ENCODE measurements at places on chromosomes 12 and 14.

- DNase-seq = no peak
These were observed 18.2 kb downstream of the VASH1 start for GRCh38 chr14:76779221-76780057.

- no peak for DNase-seq
These were observed 26.3 kb downstream of the SETD1B start for GRCh38 chr12:121830134-121830533.

DNA sequence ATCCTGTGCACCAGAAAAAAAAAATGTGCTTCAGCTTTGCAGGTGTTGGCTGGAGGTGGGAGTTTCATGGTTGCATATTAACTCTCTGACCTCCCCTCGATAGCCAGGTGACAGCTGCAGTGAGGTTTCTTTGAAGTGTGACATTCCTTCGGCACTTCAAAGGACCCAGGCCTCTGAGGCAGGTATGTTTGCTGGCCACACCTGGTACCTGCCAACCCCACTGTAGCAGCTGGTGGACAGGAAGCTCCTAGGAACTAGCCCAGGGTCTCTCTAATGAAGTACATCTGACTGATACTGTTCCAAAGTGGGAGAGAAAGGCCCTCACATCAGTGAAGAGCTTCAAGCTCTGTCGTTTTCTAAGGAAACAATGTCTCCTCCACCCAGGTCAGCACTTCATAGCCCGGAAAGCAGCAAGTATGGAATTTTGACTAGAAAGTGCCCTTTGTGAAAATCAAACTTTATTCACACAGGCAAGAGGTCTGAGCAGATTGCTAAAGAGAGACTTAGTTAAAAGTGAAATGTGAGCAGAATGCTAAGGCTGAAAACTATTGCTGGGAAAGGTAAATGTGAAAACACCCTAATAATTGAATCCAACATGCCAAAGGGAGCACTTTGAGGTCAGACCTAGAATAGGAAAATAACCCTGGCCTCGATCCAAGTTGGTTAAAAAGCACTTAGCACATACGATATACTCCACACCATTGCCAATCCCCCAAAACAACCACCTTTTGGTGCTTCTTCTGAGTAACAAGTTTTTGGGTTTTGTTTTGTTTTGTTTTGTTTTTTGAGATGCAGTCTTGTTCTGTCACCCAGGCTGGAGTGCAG is 71.3 kb downstream of the PHLDA1 start:
- DNase-seq = no peak

DNA sequence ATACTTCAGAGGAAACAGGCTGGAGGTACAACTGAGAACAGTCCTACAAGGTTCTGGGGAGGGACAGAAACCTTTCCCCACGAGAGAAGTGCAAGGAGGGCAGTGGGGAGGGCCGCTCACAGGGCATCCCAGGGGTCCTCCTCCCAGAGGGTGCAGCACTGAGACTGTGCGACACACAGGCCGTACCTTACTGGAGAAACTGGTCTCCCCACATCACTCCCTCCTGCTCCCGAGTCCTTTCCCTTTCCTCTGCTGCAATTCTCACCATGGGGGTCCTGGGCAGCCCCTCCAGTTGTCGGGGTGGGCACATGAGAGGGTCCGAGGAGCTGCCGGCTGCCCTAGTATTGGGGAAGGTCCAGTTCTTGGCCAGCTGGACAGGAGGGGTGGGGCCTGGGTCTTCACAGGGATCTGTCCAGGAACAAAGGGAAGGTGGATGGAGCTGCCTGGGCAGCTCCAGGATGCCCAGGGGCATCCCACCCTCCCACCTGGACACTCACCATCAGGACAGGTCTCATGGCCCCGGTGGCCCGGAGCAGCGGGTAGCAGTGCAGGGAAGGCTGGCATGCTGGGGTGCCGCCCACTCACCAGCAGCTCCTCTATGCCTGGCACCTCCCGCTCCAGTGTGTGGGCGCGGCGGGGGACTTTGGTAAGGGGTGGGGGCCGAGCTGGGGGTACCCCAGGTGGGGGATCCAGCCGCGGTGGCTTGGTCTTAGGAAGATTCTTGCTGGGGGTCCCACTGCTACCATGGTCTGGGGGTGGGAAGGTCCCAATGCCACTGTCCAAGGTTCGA is 35.8 kb downstream of the NCKAP5L start:
- no peak for DNase-seq

DNA sequence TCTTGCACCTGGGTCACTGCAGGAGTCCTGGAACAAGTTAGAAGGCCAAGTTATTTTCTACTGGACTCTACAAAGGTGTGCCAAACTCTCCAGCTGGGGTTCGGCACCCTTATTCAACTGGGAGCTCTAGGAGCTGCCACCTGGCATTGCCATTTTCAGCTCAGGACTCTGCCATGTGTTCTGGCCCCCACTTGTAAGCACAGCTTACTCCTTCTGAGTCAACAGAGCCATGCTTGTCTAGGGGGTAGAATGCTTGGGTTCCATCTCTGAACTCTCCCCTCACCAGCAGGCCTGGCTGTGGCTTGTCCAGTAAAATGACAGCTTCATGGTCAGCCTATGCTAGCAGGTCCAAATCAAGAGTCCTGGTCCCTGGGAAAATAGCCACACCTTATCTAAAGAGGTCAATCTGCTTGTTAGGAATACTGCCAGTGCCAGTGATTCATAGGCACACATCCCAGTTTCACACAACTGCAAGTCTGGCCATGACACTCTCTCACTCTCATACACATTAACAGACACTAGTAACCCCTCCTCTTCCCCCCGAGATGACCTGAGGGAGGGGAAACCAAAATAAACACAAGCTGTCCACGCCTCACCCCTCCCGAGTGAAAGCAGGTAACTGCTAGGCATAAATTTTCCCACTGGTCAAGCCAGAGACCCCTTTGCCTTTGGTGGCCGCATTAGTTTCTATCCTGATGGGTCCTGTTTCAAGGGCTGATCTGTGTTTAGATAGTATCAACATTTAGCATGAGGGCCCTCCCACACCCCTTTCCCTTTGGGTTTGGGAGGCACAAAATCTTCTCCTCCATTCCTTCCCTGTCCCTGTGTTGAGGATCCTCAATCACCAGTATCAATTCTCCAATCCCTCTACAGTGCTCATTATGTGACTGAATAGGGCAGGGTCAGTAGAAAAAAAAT is 182.3 kb upstream of the GZMB start:
- DNase-seq = no peak

GRCh38 chr14:91889477-91890211 is 22.3 kb upstream of the TC2N start:
- DNase-seq = no peak

- DNase-seq = peak; percentile 36
These were observed 55.8 kb downstream of the CMAS start for GRCh38 chr12:22101749-22102243.

- no peak for DNase-seq
These were observed 83.6 kb upstream of the ARHGAP5 start for GRCh38 chr14:31993521-31993951.

- DNase-seq = no peak
These were observed 627.5 kb downstream of the MED13L start for GRCh38 chr12:115650026-115650425.

GRCh38 chr12:132071040-132071810 is 72.9 kb downstream of the DDX51 start:
- no peak for DNase-seq

- DNase-seq = peak; percentile 95
These were observed 26.4 kb upstream of the STAB2 start for GRCh38 chr12:103560604-103561101.

DNA sequence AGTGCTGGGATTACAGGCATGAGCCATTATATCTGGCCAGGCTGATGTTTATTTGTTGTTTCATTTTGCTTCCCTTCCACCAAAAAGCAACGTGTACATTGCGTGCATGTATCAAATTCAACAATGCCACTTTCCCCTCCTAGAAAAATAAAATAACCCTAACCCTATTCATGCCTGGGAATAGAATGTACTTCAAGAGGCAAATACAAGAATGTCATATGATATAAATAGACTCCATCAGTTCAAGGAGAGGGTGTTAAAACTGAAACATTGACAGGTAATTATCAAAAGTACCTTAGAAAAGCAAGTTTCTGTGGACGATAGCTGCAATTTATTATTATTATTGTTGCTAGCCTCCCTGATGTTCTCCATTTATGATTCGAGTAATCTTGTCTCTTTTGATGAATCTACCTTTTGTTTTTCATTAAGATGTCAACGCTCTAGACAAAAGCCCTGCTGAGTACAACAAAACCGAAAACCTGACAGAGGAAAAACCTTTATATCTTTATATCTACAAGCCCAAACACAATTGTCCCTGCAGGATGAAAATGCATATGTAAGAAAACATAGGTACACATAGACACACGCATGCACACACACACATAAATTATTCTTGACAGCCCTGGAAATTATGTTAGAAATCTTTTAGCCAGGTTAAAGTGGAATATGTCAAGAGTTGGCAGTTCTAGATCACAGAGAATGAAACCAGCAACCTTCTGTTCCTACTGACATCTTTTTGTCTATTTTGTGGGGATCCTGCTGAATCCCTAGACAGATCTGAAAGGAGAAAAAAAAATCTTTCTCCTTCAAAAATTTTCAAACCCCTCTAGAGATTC is 98.9 kb downstream of the BTG1 start:
- no peak for DNase-seq

GRCh38 chr12:92614502-92614901 is 88.3 kb upstream of the PLEKHG7 start:
- DNase-seq = no peak

DNA sequence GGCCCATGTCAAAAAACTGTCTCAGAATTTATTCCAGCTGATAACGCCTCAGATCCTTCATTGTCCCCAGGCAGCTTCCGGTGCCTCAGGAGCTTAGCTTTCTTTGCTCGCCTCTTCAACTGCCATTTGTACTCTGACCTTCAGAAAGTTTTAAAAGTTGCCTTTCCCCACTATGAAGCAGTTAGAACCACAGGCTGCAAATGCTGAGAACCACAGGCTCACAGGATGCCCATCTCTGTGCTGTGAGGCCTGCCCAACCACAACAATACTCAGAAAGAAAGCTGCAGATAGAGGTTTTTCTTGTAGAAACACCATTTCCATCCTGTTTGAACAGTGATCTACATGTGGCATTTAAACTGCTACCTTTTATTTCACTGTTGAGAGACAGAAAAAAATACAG is 131.1 kb downstream of the PRKCH start:
- no peak for DNase-seq

DNA sequence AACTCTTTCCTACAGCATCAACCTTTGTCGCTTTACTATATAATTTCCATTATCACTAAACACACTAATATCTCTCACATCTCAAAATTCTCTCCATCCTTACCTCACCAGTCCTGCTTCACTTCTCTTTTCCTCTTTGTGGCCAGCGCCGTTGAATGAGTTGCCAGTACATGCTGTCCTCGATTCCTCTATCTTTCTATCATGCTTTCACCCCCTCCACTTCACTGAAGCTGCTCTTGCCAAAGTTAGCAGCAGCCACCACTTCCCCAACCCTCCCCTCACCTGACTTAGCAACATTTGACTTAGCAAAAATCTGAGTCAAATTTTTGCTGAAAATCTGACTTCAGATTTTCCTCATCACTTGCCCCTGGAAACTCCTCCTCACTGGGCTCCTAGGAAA is 210.4 kb downstream of the ANO6 start:
- DNase-seq = no peak

DNA sequence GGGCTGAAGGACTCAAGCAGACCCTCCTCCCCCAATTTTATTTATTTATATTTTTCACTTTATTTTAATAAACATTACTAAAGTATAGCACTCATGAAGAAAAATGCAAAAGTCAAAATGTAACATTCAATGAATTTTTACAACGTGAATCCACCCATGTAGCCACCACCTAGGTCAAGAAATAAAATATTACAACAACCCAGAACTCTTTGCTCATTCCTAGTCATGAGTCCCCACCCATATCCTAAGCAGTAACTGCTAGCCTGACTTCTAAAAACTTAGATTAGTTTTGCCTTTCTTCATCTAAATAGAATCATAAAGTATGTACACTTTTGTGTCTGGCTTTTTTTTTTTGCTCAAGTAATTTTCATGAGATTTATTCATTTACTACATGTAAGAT is 86.9 kb upstream of the CRY1 start:
- DNase-seq = no peak

DNA sequence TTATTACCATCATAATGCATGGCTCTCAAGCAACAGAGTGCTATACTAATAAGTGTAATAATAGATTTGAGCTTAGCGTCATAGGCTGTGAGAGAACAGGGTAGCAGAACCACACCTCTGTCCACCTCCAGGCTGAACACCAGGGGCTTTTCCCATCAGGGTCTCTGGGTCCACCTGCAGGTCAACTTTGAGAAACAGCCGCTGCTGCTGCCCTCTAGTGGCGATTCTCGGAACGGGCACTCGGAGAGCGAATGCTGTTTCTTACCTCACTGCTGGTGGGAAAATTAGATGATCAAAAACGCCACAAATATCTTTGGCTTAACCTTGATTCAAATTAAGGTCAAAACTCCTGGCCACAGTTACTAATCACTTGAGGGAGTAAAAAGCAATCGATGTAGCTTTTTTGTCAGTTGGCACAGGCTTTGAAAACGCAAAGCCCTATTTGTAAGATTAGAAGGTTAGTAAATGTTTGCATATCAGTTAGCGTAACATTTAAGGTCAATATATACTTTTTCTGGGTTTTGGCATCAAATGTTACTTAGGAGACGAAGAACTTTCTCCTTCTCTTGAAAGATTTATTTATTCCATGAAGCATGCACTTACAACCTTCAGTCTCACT is 127.9 kb upstream of the TMEM132D start:
- DNase-seq = no peak

- DNase-seq = no peak
These were observed 134.9 kb upstream of the FRMD6 start for GRCh38 chr14:51516706-51517395.

DNA sequence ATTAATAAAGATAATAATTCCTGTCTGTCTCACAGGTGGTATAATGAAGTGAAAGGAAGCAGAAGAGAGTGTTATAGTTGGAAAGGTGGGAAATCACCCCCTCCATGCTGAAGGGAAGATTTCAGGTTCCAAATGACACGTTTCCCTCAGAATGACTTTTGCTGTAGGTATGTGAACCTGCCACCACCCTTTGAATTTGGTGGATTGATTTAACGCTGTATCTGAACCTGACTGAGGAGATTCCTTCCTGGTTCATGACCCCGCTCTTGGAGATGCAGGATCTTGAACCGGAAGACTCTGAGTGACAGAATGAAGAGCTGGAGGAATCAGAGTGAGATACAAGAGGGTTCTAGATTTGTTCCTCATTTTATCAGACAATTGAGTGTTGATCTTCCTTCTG is 20.3 kb upstream of the EMP1 start:
- DNase-seq = no peak

DNA sequence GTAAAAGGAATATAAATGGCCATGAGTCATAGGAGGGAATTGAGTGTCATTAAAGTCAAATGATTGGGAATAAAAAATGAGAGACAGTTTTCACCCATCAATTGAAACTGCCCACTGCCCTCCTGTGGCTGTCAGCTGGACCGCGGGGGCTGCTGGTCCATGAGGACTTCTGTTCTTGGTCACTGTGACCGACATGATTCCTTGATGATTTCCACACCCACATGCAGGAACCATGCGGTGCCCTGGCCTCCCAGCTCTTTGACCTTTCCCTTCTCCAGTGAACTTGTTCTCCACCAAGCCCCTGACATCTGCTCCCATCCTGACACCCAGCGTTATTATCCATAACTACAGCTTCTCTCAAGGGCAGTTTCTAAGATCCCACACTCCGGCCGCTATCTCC is 48.4 kb downstream of the C12orf75 start:
- no peak for DNase-seq

- no peak for DNase-seq
These were observed 220.2 kb downstream of the SLC41A2 start for GRCh38 chr12:104737791-104738301.

Measured in AG04449 (cell line).